ENCODE measurements at places on chromosomes 1 and 21.

GRCh38 chr21:44664691-44665090 is 2.0 kb downstream of the KRTAP12-2 start:
- no peak for DNase-seq

GRCh38 chr1:35637401-35637809 is 3.9 kb downstream of the PSMB2 start:
- no peak for DNase-seq

DNA sequence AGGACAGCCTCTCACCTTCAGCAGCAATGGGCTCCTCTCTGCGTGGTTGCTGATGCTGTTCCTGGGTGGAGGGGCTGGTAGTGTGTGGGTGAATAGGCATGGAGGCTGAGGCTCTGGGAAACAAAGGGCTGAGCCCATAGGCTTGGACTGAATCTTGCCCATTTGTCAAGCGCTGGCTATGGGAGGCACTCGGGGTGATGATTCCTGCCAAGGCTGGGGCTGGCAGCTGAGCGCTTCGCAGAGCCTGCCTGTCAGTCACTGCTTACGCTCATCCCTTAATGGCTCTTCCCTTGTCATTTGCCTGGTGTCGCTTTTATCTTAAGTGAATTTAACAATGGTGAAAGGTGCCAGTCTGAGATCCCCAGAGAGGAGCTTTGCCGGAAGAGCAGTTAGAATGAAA is 353.3 kb downstream of the PBX1 start:
- no peak for DNase-seq

DNA sequence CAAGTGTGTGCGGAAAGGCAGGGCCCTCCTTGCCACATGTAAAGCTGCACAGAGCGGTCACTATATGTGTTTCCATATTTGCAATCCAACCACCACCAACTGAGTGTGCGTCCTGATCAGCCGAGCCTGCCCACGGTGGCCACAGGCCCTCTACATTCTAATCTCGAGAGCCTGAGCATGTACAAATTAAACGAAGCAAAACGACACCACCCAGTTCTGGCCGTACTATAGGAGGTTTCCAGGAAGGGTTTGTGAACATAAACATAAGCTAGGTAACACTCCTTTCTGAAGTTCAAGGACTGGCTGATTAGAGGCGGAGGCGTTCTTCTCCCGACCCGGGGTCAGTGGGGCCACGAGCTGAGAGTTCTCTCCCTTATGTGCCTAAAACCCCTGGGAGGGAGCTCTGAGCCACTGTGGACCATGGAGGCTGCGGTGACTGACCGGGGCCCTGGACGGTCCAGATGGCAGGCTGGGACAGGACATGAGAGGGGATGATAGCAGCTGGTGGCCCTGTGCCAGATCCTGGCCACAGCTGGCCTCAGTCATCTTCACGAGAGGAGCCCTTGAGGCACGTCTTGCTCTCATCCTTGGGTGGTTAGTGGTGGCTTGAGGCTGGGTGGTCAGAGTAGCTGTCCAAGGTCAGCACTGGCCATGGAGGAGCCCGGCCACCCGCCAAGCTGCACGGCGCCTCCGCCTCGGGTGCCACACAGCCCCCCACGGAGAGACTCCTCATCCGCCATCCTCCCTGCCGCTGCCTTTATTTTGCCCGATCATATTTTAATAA is 39.1 kb upstream of the TRAPPC10 start:
- DNase-seq, result no peak

GRCh38 chr1:20921285-20921684 is 134.2 kb upstream of the HP1BP3 start:
- DNase-seq, result no peak

GRCh38 chr21:16124378-16125138 is 394.8 kb downstream of the USP25 start:
- DNase-seq, result no peak

GRCh38 chr1:112457241-112457640 is 51.5 kb upstream of the WNT2B start:
- no peak for DNase-seq

- no peak for DNase-seq
Measured at GRCh38 chr1:78665809-78666208, 16.2 kb downstream of the IFI44 start.

GRCh38 chr21:39085843-39086405 is 97.3 kb downstream of the PSMG1 start:
- no peak for DNase-seq
